ENCODE measurements at places on chromosomes 3 and 15.
A peak's percentile ranks its signal among the peaks of the same experiment; 100 is the strongest.

DNA sequence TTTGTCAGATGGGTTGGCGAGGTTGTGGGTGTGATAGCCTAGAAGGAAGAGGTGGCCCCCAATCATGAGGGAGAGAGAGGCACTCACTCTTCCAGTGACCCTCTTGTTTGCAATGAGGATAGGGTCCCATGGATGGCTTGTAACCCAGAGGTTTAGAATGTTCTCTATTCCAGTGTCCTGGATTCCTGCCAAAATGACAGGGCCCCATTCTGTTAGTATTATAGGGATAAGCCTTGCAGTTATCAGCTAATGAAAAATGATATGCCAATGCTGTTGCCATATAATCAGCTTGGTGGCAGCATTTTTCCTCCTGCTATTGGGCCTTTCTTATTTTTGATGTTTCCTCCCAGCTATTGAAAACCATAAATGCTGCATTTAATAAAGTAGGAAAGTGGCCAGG, 23.3 kb upstream of the SENP7 start:
- no peak for DNase-seq

DNA sequence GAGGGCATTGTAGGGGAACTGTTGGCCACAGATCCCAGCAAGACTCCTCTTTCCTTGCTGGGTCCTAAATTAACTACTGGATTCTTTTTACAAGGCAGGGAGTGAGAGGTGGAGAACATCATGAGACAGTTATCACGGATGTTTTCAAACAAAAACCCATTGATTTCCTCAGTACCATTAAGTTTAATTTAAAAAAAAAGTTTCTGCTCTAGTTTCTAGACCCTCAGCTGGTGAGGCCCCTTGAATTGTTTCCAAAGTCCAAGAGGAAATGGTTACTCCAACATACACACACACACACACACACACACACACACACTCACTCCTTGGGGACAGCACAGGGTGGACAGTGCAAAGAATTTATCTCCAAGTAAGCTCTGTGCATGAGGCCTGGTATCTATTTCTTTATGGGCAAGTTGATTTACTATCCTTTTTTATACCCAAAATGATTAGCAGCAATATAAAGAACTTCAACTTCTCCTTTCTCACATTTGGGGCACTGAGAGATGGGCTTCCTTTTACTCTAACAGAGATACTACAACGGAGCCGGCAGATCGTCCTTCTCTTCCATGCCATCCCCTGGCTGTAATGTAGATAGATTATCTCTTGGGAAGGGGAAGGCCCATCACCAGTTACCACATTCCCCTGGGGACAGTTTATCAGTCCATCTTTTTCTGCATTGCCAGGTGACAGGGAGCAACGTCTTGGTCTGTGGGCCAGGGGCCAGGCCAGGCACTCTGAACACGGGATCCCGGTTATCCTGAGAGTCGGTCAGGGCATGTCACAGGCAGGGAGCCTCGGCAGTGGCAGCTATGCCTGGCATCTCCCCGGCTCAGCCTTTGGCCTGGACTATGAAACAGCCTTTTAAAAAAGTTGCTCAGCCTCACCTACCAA, 54.7 kb downstream of the CORO2B start:
- no peak for DNase-seq

- peak; percentile 66 for DNase-seq
These were observed 15.6 kb downstream of the SMAD3 start for GRCh38 chr15:67080900-67081431.

GRCh38 chr15:56532721-56533460, 68.0 kb upstream of the MNS1 start:
- no peak for DNase-seq

- no peak for DNase-seq
These were observed 260.4 kb upstream of the GPR149 start for GRCh38 chr3:154690413-154690812.

DNA sequence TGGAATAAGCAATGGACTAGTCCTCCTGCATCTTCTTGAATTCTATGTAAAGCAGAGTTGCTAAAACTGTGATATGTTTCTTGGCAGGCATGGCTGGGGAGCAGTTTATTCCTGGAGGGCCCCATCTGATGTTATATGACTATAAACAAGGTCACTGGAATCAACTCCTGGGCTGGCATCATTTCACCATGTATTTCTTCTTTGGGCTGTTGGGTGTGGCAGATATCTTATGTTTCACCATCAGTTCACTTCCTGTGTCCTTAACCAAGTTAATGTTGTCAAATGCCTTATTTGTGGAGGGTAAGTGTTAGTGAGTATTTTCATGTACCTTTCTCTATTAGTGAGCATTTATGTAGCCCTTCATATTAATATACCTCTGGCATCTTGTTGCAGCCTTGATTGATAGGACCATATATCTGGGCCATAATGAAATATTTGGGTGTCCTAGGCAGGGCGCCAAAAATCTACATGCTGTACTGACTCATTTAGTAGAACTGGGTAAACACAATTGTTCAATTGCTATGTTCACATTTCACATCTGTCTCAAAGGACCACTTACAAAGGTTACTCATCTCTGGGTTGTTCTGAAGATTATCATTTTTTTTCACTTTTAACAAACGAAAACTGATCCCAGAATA, 52.6 kb upstream of the ADGRG7 start:
- no peak for DNase-seq

GRCh38 chr3:10317311-10317960, 3.5 kb downstream of the SEC13 start:
- no peak for DNase-seq

DNA sequence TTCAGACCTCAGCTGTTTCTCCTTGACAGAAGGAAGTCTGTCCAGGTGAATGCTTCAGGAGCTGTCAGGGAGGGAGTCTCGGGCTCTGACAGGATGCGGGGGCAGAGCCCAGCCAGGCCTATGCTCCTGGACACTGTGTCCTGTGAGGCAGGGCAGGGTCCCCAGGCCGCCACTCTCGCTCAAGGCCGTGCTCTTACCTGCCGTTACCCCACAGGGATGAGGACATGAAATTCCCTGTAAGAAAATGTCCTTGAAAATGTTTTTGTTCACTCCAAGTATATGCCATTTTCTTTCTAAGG, 63.9 kb downstream of the BOC start:
- DNase-seq, result no peak

DNA sequence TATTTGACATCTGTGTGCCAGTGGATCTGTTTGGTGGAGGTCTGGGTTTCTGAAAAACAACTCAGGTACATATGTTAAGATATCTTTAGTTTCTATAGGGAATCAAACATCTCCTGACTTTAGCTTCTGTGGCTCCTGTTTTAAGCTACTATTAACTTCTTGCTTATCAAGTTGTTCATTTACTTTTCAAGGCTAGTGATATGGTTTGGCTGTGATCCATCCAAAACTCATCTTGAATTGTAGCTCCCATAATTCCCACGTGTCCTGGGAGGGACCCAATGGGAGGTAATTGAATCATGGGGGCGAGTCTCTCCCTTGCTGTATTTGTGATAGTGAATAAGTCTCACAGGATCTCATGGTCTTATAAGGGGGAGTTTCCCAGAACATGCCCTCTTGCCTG, 41.4 kb downstream of the ZNF860 start:
- DNase-seq, result no peak

GRCh38 chr3:112605285-112605684, 35.7 kb downstream of the CCDC80 start:
- DNase-seq, result no peak

DNA sequence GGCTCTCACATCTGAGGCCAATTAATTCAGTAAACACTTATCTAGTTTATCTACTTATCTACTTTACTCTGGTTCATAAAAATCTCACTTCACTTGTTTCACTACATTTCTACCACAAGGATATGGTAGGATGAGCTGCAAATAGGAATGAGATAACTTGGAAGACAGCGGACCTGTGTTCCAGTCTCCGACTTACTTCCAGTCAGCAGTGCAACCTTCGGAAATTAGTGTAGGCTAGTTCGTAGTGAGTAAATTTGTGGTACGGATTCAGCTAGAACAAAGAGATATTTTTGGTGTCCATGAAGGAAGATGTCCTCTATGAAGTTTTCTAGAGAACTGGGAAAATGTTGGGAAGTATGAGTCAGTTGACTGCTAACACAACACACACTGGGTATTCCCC, 66.3 kb downstream of the TPRG1 start:
- no peak for DNase-seq

GRCh38 chr3:116001151-116001621, 377.9 kb downstream of the GAP43 start:
- no peak for DNase-seq

- no peak for DNase-seq
These were observed 3.4 kb downstream of the SELENOK start for GRCh38 chr3:53888232-53888631.

DNA sequence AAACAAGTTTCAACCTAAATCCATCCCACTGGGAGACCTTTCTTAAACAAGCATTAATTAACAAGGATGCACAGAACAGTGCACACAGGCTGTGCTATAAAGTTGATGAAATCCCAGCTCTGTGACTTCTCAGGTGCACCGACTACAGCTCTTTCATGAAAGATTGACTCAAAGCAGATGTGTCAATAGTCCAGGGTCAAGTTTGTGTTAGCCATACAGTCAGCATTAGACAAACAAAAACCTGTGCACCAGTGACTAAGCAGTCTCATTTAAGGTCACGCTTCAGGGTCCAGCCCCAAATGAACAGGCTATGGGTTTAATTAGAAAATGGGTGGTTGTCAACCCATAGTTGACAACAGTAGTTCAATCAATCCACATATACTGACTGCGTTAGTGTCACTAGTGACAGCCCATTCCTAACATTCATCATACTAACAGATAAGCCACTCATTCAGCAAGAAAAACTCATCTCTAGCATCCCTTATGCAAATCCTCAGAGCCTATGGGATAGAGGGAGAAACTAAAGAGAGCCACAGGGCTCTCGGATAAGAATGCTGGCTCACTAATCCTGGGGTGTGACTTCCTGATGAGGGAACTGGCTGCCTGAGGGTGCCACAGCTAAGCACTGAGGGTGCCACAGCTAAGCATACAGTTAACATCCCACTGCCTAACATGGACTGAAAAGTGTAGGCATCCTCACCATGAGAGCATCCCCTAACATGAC, 84.1 kb downstream of the WNT5A start:
- no peak for DNase-seq

Measured in stimulated activated CD4-positive, alpha-beta T cell treated with anti-CD3 and anti-CD28 coated beads, Interleukin-2, amount 100 ng/mL, for 24 hours (primary cell).